Spinal cord (tissue), 10 donors: ENCODE measurements at places on chromosomes 2 and 18. TPM values are rescaled to one million over a fixed set of nuclear protein-coding genes. Genes with fewer than 3 reads are reported as not detected.

The ARHGAP28 gene
- total RNA-seq: 27.8 TPM

The TACR1 gene
- 7.3 TPM for total RNA-seq

The UGT1A8 gene
- total RNA-seq: not detected

The MFSD2B gene
- total RNA-seq: 1.1 TPM

The SLC38A11 gene
- total RNA-seq: 3.1 TPM

The REG3G gene
- 0.50 TPM for total RNA-seq

The CGREF1 gene
- total RNA-seq: 22.7 TPM

The RND3 gene
- total RNA-seq: 61.1 TPM

The CPLX4 gene
- total RNA-seq: 0.22 TPM

DNA sequence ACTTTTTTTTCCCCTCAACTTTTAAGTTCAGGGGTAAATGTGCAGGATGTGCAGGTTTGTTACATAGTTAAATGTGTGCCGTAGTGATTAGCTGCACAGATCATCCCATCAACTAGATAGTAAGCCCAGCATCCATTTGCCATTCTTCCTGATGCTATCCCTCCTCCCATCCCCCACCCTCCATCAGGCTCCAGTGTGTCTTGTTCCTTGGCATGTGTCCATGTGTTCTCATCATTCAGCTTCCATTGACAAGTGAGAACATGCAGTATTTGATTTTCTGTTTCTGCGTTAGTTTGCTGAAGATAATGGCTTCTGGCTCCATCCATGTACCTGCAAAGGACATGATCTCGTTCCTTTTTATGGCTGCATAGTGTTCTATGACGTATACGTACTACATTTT lies 47.2 kb upstream of the STON1 start:
- peak; percentile 53 for DNase-seq

DNA sequence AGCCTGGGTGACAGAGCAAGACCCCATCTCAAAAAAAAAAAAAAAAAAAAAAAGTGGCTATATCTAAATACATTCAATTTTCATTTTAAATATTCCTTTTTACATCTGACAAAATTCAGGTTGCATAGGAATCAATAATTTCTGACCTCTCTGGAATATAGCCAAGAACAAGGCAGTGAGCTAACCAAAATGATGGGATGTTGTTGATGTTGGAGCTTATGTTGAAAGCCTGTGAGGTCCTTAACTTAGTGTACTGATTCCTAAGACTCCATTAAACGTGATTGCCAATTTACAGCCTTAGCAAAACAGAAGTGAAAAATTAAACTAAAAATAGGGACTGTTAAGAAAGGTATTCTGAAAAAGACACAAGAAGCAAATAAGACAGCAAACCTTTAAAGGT lies 109.6 kb downstream of the MEP1B start:
- no peak for DNase-seq

DNA sequence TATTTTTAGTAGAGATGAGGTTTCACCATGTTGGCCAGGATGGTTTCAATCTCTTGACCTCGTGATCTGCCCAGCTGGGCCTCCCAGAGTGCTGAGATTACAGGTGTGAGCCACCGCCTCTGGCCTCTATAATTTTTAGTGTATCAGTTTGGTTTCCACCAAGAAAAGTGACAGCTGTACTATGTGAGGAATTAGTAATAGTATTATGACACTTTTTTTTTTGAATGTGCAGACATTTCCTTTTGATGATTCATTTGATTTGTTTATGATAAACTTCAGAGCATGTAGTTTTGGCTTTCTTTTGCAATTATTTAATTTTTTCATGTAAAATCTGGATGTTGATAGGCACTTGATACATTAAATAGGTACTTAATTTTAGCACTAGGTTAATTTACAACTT lies 61.5 kb downstream of the PTPN4 start:
- DNase-seq: no peak

GRCh38 chr2:235187806-235188205 lies 236.0 kb downstream of the SH3BP4 start:
- DNase-seq: no peak

- no peak for DNase-seq
These were observed 17.9 kb downstream of the MGAT5 start for GRCh38 chr2:134271758-134272157.

DNA sequence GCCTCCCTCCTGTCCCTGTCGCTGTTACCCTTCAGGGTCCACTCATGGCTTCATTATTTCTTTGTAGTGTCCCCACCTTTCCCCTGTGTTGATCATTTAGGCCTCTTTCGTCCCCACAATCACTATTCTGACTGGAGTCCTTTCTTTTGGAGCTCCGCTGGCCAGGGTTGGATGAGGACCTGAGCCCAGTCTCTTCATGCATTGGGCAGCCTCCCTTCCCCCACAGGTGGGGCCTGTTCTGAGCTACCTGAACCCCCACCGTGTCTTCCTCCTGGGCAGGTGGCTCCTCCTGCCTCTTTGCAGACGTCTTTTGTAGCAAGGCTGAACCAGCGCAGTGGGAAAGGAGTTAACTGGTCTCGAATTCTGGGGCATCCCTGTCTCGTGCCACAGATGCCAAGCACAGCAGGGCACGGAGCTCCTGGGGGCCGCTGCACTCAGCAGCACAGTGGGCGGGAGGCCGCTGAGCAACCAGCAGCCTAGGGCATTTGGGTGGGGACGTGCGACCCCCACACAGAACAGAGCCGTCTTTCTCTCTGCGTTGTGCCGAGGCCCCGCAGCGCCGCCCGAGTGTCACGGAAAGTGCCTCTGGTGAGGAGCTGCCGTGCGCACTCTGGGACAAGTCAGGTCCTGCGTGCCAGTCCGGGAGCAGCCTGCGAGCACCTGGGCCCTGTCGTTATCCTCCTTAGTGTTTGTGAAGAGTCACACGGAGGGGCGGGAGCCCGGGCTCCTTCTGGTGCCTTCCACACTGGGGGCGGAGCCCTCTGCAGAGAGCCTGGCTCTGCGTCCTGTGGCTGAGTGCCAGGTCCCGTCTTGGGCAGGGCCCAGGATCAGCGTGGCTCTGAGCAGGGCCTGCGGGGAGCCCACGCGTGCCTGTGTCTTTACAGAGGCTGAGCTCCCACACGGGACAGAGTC lies 130.1 kb downstream of the NFATC1 start:
- DNase-seq: peak; percentile 61

DNA sequence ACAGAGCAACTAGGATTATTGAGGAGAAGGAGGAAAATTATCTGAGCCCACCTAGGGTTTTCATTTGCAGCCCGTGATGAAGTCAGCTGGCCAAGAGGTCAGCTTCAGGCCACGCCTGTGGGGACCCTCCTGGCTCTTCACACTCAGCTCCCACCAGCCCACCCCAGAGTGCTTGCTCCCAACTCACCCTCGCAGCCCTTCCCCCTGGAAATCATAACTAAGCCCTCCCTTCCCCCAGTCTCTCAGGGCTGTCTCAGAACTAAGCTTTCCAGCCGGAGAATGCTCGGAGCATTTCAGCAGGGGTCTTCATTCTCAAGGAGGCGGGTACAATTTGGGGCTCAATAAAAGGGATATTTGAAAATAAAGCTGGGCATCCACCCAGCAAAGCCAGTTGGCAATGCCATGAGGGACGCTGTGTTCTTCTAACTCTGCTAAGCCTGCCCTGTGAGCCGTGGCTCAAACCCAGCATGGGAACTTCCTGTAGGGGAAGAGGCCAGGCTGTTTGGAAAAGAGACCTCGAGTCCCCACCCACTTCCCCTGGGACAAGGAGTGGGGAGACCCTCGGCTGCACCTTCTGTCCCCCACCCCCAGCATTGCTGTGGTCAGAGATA lies 194.9 kb downstream of the CTIF start:
- DNase-seq: peak; percentile 78

DNA sequence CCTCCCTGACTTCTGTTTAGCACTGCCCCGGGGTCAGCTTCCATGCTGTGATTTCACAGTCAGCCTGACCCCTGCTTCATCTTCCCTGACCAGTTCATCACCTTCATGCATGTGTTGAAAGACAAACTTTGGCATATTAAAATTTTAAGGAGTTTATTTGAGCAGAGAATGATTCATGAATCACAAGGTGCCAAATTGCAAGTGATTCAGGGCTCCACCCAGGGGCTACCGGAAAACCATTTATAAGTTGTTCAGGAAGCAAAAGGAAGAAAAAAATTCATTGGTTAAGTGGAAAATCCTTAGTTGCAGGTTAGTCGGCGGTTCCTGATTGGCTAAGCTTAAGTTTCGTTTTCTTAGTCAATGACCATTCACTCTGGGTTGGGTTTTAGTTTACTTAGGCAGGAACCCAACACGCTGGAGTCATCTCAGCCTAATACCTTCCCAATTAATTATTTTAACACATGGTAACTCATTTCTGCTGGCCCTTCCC lies 10.6 kb downstream of the IL1F10 start:
- no peak for DNase-seq

DNA sequence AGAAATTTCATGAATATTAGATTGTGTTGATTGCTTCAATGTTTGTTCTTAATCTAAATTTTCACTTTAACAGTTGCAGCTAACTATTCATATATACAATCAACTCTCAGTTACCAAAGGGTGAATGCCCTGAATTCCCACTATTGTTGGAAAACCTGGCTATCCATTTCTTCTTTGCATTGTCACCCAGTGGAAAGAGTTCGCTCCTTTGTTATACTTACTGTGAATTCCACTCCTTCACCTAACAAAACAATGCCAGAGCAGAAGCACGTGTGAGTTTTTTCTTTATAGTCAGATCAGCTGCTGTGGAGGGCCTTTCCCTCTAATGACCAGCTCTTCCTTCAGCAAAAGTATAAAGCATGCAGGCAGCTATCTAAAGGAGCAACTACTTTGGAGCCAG lies 409.2 kb upstream of the NRP2 start:
- no peak for DNase-seq

DNA sequence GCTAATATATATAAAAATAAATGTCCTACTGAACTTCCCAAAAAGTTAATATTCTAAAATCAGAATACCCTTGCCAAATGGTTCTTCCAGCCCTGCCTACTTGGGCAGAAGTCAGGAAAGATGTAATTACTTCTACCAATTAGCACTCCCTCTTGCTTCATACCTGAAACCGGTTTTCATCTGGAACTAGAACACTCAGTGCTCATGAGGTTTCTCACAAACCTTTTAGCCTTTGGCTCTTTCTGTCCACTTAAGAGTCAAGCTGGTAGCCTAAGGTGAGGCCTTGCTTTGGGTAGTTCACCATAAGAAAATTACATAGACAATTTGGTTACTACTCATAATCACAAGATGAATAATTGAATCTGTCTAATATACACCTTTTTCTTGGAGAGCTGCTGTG lies 4.1 kb downstream of the DSG3 start:
- DNase-seq: no peak

- no peak for DNase-seq
These were observed 255.4 kb downstream of the LOXHD1 start for GRCh38 chr18:46401486-46402070.

GRCh38 chr18:22233266-22233665 lies 63.9 kb downstream of the GATA6 start:
- DNase-seq: no peak

GRCh38 chr2:237467447-237468179 lies 19.4 kb upstream of the MLPH start:
- DNase-seq: no peak

DNA sequence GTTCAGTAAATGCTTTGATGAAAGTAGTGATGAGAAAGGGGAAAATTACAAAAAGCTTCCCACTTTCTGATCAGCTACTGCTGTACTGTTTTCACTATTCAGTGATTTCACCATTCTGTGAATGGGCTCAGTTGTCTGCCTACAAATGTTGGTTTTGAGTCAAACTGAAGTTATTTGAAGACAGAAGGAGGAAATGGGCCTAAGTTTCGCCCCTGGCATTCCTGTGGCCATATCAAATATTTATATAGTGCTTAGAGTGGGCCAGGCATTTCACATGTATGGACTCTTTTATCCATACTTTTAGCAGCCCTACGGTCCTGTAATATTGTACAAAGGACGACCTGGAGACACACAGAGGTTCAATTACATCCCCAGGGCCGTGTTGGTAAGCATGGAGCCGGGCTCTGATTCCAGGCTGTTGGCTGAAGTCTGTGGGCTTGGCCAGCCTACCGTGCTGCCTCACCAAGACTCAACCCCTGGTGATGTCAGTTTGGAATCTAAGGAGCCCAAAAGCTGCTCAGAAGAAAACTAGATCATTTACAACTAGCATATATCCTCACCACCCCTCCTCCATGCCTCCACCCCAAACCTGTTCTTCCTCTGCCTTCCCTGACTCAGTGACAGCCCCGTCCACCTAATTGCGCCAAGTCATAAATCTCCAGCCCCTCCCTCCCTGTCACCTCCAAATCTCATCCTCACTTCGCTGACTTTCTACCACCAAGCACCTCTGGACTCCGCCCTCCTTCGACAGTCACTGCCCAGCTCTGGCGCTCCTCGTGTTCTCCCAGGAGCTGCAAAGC lies 10.1 kb upstream of the GRHL1 start:
- DNase-seq: no peak

DNA sequence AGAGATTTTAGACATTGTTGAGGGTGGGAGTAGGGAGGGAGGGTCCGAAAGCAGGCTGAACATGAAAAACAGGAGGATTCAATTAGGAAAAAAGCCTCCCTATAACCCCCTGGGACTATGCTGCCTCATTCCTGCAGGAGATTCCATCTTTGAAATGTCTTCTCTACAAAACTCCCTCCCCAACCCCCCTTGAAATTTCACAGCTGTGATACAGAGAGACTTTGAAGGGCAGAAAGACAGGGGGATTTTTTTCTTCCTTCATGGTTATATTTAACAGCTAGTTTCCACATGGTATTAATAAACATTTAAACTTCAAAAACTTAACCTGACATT lies 57.6 kb downstream of the TRIB2 start:
- no peak for DNase-seq

DNA sequence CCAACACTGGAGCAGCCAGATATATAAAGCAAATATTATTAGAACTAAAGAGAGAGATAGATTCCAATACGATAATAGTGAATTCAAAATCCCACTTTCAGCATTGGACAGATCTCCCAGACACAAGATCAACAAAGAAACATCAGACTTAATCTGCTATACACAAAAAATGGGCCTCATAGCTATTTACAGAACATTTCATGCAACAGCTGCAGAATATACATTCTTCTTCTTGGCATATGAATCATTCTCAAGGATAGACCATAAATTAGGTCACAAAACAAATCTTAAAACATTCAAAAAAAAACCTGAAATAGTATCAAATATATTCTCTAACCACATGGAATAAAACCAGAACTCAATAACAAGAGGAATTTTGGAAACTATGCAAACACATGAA lies 23.8 kb upstream of the BAZ2B start:
- no peak for DNase-seq

GRCh38 chr2:168346725-168347477 lies 99.5 kb upstream of the STK39 start:
- peak; percentile 74 for DNase-seq

GRCh38 chr18:67310826-67311225 lies 205.7 kb downstream of the DSEL start:
- DNase-seq: no peak

DNA sequence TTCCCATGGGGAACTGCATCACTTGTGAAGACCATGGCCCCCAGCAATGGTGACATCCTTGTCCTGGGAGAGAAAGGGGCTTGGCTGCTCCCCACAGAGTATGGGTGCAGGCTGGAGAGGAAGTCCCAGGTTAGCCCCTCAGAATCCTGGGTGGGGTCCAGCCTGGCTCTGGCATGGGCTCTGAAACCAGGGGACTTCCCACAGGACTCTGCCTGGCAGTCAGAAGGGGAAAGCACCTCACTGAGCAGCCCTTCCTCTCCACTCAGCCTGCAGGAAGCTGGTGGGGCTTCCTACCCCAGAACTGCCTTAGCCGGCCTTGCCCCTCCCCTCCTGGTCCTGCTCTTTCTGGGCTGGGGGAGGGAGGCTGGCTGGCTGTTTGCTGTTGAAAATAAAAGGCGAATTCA lies 3.7 kb downstream of the NEURL3 start:
- no peak for DNase-seq

GRCh38 chr2:126703311-126703710 lies 47.4 kb downstream of the GYPC start:
- DNase-seq: no peak
